Right ventricle myocardium inferior (tissue), 1 donor: ENCODE measurements at places on chromosomes 7 and 10. TPM values are rescaled to one million over a fixed set of nuclear protein-coding genes. Genes with fewer than 3 reads are reported as not detected.

The OR9A2 gene
- not detected for total RNA-seq

DNA sequence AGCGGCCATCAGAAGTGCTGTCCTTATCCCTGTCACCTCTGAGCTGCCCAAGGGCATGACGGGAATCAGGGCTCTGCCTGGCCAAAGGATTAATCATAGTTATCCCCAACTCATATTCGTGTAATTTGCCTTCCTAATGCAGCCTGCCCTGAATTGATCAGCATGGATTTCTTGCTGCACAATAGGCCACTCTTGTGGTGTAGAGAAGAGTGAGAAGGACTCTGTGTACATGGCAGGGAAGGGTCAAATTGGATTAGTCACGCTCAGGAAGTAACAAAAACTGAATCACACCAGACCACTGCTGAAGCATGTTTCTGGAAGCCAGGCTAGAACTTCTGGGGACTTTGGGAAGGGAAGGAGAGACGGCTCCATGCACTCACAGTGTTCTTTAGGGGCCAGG is 227.0 kb downstream of the BUB3 start:
- no peak for DNase-seq

- no peak for DNase-seq
These were observed 225.0 kb downstream of the CACNB2 start for GRCh38 chr10:18364987-18365775.

DNA sequence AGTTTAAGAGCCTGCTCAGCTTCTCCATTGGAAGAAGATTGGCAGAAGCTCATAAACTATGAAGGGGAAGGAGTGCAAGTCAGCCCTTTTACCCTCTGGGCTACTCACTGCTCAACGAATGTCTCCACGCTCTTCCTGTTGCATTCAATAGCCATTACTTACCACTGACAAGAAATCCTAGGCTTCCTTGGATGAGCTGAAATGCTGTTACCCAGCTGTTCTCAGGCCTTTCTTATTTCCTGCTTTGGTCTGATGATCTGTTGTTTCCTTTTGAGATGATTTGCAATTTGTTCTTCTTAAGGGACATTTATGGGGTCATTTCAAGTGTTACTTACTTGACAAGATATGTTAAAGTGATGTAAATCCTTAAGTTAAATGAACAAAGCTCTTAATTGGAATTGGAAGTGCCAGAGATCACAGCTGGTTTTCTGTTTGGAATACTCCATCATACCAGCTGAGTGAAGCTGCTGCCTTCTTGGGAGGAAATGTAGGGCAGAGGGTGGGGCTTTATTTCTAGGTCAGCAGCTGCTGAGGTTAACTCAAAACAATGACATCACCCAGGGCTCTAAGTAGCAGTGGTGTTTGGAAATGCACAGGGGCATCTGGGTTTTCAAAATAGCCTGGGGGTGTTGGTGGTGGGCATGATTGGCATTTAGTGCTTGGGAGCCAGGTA is 170.0 kb downstream of the PRKCQ start:
- DNase-seq: no peak

DNA sequence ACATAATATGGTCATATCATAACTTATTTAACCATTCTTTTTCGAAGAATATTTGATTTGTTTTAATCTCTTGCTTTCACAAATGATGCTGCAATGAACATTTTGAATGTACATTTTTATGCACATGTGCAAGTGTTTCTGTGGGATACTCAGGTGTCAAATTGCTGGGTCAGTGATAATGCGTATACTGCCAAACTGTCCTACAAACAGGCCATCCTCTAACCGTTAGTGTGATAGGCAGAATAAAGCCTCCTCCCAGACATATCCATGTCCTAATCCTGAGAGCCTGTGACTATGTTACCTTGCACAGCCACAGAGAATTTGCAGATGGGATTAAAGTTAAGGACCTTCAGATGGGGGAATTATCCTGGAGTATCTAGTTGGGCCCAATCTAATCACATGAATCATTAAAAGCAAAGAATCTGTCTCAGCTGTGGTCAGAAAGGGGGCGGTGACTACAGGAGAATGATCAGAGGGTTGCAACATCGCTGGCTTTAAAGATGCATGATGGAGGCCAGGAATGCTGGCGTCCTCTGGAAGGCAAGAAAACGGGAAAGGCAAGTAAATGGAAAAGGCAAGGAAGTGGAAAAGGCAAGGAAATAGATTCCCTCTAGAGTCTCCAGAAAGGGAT is 46.7 kb downstream of the FZD1 start:
- no peak for DNase-seq
